ENCODE measurements at places on chromosomes 1 and 21.
A peak's percentile ranks its signal among the peaks of the same experiment; 100 is the strongest.

GRCh38 chr1:31931593-31932225 lies 6.5 kb downstream of the PTP4A2 start:
- DNase-seq, result peak; percentile 40

- DNase-seq, result no peak
Observed at GRCh38 chr1:48206371-48206770, 16.1 kb upstream of the SLC5A9 start.

- peak; percentile 83 for DNase-seq
Observed at GRCh38 chr1:227788271-227789083, 27.0 kb upstream of the PRSS38 start.

GRCh38 chr1:241276391-241276790 lies 80.6 kb downstream of the RGS7 start:
- no peak for DNase-seq

- DNase-seq, result no peak
Observed at GRCh38 chr1:118075116-118075515, 109.9 kb downstream of the SPAG17 start.

DNA sequence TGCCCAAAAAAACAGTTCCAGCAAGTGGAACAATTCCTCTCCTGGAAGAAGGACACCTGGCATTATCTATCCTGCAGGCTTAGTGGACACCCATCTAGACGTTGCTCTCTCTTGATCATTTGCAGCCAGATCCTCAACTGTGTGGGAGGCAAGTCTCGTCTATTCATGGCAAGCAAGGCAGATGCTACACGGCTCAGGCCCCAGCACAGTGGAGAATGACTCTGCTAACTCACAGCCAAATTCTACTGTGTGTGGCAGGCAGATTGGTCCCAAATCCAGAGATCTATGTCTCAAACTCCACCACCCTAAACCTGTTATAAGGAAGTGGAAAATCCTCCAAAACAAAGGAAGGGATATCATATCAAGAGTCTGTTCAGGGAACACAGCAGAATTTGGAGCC lies 7.0 kb downstream of the TNNT2 start:
- DNase-seq, result no peak

DNA sequence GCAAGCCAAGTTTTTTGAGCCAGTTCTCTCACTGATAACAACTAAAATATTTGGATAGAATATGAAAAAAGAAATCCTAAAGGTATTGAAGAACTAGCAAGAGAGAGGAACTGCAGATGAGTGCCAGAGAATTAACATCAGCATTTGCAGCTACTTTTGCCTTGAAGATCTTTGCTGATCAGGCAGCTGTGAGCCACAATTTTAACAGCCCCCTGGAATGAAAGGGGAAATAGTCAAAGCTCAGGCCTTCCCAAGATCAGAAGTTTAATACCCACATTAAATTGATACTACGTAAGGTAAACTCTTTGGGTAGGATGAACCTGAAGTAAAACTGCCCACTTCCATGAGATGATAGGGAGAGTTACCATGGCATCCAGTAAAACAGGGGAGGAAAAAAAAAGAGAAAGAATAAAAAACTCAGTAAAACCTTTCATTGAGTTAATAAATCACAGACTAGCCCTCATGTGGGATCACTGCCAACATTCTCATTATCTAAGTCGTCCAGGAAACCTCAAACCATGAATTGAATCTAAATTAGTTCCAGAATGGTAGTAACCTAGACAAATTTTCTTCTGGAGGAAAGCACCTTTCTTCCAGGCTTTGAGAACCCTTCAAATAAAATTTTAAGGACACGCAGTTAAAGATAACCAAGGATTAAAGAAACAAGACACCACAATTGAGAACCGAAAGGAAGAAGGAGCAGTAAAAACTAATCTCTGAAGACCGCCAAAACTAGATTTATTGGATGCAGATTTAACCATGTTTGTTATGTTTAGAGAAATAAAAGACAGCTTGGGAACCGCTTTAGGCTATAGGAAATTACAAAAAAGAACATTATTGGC lies 28.3 kb downstream of the SCP2 start:
- peak; percentile 30 for DNase-seq

DNA sequence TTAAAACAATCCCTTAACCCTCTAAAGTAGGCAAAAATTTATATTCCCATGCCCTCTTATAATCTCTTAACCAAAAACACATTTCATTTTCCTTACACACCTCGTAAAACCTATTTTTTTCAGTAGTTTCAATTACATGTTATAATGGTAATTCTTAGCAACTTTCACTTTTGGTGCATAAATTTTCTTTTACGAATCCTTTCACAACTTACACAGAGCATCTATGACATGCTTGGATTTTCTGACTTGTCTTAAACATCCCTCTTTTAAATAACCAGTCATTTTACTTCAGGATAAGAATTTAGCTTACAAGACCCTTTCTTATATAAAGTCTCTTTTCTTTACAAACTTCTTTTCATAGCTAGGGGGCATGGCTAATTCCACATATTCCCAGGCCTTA lies 8.9 kb upstream of the MRPL55 start:
- DNase-seq, result no peak

DNA sequence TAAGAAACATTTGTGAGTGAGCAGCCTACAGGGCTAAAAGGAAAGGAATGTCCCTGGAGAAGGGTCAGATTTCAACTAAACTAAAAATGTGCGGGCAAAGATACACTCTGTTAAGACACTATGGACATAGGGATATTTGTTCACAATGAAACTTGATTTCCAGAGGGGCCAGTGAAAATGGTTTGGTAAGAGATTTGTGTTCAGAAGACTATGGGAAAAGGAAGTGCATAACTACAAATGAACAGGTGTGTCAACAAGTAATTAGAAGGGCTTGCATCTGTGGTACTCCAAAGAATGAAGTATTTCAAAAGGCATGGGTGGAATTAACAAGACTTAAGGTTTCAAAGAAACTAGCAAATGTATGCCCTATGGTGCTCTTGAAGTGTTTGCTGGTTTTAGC lies 60.4 kb downstream of the NME7 start:
- no peak for DNase-seq

- DNase-seq, result no peak
Observed at GRCh38 chr1:219555031-219555692, 57.7 kb downstream of the ZC3H11B start.

GRCh38 chr1:171263901-171264300 lies 15.6 kb downstream of the FMO1 start:
- DNase-seq, result no peak

- DNase-seq, result no peak
Observed at GRCh38 chr1:213060836-213061235, 9.8 kb downstream of the RPS6KC1 start.

DNA sequence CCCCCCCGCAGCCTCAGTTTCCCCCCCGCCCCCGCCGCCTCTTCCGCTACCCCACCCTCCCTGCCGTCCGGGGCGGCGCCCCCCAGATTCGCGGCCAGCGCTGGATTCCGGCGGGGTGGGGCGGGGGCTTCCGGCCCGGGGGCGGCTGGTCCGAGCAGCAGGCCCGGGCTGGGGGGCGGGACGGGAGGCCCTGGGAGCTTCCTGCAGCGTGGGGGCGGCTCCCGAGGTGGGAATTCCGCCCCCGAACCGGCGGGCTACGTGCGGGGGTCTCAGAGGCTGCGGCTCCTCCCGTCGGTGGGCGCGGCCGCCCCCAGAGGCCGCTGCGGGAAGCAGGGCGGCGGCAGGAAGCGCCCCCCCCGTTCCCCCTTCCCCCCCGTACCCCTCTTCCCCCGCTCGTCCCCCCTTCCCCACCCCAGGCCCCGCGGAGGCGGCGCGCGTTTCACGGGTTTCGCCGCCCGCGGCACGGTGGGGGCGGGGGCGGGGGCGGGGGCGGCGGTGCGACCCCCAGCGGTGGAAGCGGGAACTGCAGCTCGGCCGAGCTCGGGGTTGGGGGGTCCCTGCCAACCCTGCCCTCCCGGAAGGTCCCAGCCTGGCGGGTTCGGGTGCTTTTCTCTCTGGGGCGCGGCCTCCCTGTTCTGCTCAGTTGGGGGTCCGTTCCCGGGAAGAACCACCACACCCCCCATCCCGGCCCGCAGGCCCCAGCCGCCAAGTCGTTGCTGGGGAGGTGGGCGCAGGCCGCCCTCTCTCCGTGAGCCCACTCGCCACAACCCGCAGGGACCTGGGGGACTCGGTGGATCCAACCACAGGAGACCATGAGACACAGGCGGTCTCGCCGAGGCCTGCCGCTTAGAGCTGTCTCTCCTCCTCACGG lies 76.3 kb downstream of the MORN1 start:
- peak; percentile 84 for DNase-seq

DNA sequence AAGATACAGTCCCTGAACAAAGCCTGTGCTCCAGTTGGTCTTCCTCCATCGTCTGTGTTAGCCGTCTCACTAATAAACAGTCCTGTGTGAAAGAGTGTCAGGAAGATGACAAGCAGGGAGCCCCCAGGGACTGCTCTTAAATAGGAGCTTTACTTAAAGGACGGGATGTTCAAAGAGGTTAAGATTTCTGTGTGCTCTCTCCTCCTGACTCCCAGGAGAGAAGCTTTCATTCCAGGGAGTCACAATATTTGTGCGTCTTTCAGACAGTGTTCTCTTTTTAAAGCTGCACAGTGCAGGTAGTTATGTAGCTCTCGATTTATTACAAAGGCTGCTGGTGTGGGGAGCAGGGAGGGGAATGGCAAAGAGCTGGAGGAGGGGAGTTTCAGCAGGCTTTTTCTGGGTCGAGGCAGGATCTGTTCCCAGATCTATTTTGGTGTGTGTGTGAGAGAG lies 43.5 kb downstream of the STYXL2 start:
- no peak for DNase-seq

DNA sequence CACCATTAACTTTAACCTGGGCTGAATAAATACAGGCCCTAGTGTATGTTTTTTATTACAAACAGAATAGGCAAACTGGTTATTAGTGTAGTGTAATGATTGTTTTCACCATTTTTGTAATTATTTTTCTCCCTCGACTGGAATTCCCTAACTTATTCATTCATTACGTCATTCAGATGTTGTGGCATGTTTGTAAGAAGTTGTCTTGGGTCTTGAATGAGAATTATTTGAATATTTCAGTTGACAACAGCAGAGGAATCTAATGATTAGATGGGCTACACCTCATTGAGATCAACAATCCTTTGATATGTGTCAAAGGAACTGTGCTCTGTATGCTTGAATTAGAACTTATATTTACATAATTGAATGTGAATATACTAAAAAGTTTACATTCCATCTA lies 12.8 kb downstream of the XCL1 start:
- no peak for DNase-seq

GRCh38 chr1:147902253-147902845 lies at the start of gene GJA8:
Gene GJA8 (plus strand): TSS chr1:147902795. CDS start chr1:147907956, 5,161 bp downstream.
- DNase-seq, result no peak

DNA sequence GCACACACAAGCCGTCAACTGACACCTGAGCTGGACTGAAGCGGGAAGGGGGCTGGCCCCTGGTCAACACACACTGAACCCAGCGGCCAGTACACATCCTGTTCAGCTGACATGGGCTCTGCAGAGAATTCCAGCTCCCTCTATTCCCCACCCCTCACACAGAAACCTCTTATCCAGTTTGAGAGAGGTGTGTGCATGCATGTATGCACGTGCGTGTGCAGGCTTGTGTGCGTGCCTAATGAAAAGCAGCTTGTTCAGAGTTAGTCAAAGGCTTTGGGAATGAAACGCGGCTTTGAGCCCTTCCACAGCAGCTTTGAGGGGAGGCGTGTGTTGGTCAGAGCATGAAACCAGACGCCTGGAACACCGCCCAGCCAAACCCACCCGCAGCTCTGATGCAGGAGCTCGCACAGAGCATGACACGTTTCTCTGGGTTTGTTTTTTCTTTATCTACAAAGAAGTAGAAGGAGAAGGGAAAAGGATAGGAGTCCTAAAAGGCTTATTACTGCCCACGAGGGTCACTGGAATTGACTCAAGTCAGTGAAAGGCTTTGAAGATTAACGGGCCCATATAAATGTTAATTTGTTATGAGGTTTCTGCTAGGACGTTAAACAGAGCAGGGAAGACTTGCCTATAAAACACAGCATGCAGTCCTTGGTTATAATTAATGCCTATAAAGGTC lies 184.2 kb downstream of the ETS2 start:
- DNase-seq, result no peak

DNA sequence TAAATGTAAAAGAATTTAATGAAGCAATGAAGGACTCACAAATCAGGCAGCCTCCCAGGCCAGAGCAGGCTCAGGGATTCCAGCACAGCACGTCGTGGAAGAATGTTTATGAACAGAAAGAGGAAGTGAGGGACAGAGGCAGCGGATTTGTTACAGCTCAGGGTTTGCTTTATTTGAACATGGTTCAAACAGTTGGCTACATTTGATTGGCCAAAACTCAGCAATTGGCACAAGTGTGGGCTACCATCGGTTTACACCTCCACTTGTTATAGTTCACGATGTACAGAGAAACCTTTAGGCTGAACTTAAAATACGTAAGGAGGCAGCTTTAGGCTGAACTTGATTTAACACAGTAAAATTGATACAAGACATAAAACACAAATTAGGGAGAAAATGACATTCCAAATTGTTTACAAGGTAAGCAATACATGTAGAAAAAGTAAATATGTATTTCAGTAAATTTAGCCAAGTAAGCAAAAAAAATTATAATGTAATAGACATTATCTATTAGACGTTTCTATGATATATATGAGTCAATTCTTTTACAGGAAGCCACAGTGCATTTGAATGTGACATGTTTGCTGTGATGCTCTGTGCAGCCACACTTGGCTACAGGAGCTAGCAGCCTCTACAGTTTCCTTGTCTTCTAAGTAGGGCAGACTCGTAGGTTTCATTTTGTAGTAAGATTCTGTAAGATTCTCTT lies 126.5 kb downstream of the ADSS2 start:
- no peak for DNase-seq

DNA sequence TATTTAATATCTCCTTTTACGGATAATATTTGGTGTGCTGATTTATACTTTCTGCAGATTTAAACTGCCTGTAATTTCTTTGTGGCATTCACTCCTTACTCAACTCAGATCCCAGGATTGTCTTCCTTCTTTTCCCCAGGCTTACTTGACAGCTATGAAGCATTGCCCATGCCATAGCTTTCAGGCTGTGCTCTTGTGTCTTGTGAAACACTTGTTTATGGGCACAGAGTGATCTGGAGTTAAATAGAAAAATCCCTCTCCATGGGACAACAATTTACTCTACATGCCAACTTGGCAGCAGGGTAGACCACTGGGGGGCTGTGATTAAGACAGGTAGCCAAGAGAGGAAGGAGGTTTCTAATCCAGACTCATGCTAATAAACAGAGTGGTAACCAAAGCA lies 57.4 kb downstream of the PPP1R12B start:
- no peak for DNase-seq

DNA sequence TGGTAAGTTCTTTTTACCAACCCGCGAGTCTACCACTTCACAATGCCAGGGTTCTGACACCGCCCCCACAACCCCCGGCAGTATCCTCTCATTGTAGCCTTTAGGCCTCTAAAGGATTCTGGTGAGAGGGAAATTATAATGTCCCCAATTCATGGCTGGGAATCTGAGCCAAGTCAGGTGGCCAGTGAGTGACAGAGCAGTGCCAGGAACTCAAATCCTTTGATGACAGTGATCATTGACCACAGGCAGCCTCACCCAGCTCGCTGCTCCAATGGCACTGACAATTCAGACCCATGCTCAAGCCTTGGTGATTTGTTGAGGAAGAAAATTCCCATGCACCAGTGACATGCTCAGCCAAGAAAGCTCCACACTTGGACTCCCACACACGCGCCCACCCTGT lies 63.4 kb upstream of the CSF1 start:
- DNase-seq, result no peak

- no peak for DNase-seq
Observed at GRCh38 chr1:237093691-237094090, 51.7 kb downstream of the RYR2 start.
